ENCODE measurements at places on chromosomes 6 and 20. TPM values are rescaled to one million over a fixed set of nuclear protein-coding genes. Genes with fewer than 3 reads are reported as not detected.

Gene SRMS
- total RNA-seq = not detected

Gene MC3R
- not detected for total RNA-seq

Gene OOEP
- total RNA-seq = 0.38 TPM

Gene EDN3
- 1.0 TPM for total RNA-seq

DNA sequence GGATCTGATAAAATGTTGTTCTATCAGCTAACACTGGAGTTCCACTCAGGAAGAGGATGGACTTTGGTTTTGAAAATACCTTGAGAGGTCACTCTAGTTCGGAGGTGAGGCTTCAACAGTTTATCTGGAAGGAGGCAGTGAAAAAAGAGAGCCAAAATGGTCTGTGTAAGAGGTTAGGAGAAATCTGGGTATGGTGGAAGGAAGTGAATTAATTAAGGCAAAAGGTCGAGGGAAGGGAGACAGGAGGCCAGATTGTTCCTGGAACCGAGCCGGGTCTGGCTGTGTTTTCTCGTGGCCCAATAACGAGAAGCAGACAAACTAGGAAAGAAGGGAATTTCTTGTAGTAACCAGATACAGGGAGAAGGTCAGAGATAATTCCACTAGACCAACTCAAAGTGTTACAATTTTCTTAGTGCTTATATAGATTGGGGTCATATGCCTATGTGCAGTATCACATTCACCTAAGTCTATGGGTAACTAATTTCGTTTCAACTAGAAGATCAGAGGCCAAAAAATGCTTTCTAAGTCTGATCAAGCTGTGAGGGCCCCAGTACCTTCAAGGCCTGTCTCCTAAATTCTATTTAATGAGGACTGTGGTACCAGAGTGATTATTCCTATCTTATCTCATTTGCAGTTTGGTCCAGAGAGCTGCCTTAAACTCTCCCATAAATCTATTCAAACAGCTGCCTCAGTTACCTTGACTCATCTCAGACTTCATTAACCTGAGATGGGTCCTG lies 96.0 kb upstream of the SNX9 start:
- DNase-seq = no peak

GRCh38 chr6:49606721-49607390 lies 29.8 kb downstream of the RHAG start:
- DNase-seq = peak; percentile 53

DNA sequence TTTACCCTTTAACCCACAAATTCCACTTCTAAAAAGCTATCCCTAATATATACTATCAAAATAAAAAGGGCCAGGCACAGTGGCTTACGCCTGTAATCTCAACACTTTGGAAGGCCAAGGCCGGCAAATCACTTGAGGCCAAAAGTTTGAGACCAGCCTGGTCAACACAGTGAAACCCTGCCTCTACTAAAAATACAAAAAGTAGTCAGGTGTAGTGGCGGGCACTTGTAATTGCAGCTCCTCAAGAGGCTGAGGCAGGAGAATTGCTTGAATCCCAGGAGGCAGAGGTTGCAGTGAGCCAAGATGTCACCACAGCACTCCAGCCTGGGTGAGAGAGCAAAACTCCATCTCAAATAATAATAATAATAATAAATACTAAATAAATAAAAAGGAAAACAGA lies 82.5 kb downstream of the TRIM27 start:
- DNase-seq = no peak

GRCh38 chr6:23170049-23170448 lies 600.7 kb downstream of the HDGFL1 start:
- DNase-seq = no peak

DNA sequence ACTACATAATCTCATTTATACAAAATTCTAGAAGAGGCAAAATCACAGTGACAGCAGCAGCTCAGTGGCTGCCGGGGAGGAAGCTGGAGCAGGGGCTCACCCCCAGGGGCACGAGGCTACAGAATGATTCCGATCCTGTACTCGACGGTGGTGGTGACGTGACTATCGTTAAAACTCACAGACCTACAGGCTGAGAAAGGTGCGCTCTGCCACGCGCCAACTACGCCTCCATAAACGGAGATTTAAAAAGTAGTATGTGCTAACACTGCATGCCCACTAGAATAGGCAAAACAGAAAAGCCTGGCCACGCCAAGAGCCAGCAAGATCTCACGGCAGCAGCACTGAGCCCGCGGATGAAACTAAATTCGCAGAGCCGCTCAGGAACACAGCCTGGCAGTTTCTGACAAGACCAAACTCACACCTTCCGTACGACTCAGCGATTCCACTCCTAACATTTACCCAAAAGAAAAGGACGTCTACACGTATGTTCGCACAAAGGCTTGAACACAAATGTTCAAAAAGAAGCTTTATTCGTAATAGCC lies 25.2 kb downstream of the TAF4 start:
- no peak for DNase-seq

DNA sequence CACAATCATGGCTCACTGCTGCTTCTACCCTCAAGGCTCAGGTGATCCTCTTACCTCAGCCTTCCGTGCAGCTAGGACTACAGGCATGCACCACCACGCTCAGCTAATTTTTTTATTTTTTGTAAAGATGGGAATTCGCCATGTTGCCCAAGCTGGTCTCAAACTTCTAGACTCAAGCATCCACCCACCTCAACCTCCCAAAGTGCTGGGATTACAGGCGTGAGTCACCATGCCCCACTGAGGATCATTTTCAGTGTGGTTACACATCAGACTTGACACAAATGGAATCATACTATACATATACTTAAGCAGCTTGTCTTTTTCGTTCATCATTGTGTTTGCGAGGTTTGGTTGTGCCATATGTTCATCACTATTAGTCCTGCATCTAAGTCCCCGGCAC lies 26.6 kb downstream of the ZC3H12D start:
- DNase-seq = no peak

DNA sequence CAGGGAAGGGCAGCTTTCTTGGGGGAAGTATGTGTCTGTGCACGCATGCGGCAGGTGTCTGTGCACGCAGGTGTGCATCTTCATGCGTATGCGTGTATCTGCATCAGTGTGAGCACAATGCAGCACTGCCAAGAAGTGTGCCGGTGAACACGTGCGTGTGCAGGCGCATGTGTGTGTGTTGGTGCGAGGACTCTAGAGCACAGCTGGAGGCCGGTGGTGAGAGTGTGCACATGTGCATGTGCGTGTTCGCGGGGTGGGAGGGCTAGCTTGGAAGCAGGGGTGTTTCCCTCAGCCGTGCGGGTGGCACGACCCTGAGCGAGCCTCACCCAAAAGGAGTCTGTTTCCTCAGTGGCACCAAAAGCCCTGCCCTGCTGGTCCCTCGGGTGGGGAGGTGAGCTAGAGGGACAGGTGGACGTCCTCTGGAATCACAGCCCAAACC lies 7.5 kb downstream of the SLC17A9 start:
- no peak for DNase-seq

DNA sequence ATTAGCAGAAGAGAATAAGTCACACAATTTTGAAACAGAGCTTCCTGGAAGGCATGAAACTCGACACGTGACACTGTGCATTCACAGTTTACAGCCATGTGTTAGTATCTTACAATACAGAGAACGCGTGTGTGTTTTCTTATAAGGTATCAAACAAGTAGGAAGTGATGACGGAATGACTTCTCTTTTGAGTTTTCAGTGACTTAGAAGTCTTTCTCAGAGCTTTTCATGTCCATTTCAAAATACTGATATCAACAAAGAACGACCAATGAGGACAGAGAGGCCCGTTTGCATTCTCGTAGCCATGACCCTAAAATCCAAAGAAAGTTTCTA lies 36.6 kb upstream of the DUSP22 start:
- no peak for DNase-seq

GRCh38 chr20:25160467-25160866 lies 35.0 kb upstream of the ENTPD6 start:
- DNase-seq = no peak

GRCh38 chr6:6577735-6578134 lies 10.8 kb upstream of the LY86 start:
- DNase-seq = no peak

DNA sequence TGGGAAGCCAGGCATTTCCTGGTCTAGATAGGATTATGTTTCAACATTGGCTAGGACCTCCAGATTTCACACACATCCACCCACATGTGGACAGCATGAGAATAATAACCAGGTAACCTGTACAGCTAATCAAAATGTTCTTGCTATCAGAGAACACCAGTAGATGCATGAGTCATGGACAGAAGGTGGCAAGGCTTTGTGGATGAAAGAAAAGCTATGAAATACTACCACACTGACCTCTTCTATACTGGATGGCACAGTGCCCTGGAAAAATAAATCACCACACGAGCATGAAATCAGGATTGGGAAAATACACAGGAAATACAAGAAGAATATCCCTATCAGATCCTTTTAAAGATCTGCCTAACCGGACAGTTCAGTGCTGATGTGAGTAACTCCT lies 113.0 kb downstream of the GMDS start:
- no peak for DNase-seq

DNA sequence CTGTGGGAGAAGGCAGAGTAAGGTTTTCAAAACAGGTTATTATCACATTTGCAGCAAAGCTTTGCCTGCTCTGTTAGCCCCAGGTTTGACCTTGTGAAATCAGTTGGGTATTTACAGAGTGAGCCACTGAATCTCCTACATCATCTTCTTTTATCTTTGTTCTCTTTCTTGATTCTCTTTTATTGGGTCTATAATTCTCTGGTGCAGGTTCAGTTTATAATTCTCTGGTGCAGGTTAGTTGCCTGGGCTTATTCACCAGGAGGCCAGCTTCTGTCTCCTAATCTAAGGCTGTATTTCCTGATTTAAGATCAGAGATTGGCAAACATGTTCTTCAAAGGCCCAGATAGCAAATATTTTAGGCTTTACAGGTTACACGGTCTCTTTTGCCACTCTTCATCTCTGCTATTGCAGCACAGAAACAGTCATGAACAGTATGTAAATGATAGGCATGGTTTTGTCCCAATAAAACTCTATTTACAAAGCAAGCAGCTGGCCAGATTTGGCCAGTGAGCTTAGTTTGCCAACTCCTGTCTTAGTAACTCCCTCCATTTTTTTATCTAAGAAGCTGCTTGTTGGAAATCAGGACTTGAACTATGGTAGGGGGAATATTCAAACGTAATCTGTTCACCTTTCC lies 205.0 kb upstream of the RIMS1 start:
- DNase-seq = no peak

DNA sequence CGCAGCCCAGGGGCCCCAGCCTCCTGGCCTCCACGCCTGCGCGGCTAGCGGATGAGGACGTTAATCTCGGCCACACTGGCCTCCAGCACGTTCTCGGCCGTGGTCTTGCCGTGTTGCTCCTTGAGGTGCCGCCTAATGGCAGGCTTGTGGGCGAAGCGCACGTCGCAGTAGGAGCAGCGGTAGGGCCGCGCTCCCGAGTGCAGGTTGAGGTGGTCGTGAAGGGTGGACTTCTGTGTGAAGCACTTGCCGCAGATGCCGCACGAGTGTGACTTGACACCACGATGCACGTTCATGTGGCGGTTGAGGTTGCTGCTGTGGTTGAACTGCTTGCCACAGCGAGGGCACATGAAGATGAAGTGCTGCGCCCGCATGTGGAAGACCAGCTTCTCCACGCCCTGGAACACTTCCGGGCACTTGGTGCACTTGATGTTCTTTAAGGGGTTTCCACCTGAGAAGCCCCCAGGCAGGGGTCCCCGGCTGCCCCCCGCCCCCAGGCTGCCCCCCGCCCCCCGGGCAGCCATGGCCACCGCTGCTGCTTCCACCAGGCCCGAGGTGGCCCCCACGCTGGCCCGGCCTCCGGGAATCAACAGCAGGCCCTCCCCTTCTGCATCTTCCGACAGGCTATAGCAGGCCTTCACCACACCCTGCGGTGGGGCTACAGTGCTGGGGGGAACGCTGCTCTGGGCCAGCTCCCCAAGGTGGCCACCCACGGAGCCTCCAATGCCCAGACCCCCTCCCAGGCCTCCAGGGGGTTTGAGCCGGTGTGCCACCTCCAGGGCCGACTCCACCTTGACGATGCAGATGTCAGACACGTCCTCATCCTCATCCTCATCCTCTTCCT lies 1.8 kb downstream of the ZBTB12 start:
- peak; percentile 50 for DNase-seq

DNA sequence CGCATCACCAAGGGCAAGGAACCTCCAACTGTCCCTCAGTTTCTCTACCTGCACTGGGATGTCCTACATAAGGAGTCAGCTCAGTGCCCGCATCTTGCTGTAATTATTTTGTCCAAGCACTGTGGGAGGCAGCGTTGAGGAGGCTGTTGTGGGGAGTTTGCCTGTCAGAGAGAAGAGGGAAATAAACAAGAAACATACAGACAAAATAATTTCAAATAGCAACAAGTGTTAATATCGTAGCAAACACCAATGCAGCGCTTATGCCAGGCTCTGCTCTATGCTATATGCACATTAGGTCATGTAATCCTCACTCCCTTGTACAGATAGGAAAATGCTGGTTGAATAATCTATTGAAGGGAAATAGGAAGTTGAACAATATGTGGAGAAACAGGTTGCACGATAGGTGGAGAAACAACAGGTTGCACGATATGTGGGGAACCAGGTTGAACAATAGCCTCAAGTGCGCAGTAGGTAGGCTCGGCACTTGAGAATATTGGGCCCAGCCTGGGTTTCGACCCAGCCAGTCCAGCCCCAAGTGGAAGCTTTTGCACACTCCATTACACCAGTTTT lies 91.2 kb upstream of the SIRPA start:
- DNase-seq = no peak

DNA sequence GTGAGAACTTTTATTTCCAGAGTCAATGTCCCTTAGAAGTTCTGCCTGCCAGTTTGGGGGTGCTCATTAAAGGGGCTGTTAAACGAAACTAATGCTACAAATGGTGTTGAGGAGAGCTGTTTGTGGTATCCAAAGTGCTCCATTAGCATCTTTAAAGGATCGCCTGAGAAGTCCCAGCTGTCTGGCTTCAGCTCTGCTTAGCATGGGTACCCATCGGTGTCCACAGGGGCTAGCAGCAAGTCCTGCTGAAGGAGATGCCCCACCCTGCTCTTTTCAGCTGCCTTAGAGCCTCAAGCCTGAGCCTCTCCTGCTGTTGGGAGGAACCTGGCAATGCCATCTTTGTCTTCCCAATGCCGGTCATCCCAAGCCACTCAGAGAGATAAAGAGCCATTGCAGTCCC lies 111.1 kb downstream of the FOXO3 start:
- no peak for DNase-seq

DNA sequence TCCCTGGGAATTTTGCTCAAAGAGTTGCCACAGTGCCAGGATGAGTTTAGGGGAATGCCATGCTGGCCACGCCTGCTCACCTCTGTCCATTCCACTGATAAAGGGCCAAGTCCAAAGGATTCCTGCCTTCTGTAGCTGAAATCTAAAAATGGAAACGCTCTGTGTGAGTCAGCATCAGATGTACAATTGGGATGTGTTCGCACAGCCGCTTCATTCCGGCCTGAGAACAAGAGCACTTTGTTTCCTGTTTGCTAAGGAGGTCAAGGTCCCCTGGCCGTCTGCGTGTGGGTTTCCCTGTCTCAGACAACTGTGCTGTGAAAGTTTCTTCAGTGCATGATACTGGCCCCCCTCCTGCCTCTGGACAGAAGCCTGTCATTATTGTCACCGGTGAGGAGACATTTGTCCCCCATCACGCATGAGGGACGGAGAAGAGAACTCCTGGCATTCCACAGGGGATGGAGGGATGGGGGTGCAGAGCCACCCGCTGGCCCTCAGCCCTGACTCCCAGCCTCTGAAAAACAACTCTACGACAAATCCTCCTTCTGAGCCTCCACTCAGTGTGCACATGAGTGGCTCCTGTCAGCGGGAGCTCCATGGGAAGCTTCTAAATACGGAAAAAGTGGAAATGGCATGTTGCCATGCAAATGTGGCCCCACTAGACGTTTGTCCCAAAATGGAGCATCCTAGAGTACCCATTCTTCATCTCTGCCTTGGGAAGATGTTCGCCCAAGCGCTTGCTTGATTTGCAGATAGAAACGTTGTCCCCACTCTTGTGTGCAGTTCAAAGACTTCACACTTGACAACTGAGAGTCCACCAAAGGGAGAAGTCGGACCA lies 143.5 kb upstream of the AFDN start:
- DNase-seq = no peak

- no peak for DNase-seq
Measured at GRCh38 chr6:5339786-5340185, 78.5 kb downstream of the FARS2 start.

All from CD4-positive, alpha-beta T cell (primary cell).